NCI-H446 (cell line): ENCODE measurements at places on chromosomes 7 and 10.

DNA sequence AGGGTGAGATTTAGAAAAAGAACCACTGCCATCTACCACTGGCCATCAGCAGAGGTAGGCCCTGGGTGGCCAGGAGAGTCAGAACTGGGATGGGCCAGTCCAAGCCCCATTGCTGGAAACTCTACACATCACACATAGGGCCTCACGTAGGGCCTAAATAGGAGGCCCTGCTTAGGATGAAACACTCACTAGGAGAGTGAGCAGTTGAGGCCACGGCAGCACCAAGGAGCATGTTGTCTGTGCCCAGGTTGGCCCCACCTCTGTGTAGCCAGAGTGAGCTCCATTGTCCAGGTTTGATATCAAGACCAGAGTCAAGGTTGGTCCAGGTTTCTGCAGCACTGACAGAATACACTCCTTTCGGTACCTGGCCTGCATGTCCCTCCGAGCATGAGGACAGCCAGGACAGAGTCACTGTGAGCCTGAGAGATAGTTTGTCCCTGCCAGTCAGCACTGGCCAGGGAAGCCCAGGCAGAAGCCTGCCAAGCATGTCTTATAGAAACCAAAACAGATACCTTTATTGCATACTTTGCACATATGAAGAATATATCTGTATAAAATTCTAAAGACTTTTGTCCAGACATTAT lies 77.9 kb upstream of the CAMK2B start:
- no peak for DNase-seq

- DNase-seq = no peak
Measured at GRCh38 chr10:77539147-77539935, 98.3 kb downstream of the KCNMA1 start.

- DNase-seq = no peak
Measured at GRCh38 chr7:16270844-16271243, 150.5 kb downstream of the CRPPA start.

DNA sequence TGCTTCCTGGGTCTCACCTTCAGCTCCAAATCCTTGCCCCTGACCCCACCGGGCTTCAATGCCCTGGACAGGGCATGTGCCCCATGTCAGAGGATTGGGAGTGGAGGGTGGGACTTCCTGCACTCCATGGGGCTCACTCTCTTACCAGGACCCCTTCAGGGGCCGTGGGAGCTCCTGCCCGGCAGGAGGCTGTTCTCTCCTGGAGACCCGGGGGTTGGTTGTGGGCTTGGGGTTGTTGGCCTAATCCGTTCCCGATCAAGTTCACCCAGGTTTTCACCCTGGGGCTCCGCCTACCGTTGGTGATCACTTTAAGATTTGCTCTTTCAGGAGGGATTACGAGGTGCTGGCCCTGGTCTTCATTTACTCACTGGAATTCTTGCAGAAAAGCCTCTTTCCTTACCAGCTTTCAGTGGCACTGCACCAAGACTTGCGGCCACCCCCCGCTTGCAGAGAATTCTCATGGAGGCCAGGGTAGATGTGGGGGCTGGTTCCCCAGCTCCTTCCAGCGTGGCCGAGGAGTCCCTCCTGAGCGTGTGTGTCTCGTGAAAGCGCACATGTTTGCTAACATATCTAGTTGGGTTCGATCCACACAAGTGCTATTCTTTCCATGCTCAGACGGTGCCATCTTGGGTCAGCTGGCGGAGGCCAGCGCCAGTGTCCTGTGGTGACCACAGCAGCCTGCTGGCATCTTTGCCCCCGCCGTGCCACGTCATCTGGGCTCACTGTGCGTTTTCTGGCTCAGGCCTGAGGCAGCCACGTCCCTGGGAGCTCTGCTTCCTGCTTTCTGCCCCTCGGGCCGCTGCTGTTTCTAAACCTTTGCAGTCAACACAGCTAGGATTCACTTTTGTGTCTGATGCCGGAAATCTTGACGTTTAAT lies 15.6 kb downstream of the PWWP2B start:
- no peak for DNase-seq

GRCh38 chr7:132666774-132667172 lies 90.5 kb upstream of the PLXNA4 start:
- DNase-seq = no peak

DNA sequence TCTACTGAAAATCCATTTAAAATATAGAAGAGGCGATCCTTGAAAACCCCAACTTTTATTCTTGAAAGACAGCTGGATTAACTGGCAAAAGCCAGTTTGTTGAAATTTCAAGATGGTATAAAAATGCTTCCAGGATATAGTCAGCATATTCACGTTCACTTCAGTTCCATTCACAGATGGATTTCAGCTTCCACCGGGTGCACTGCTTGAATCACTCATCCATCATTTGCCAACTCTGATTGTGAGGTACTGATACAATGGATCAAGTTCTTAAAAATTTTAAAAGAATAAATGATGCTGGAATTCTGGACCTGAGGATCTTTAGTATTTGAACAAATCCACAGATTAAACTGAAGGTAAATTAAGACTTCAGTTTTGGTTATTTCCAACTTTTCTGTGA lies 2.4 kb downstream of the PURB start:
- no peak for DNase-seq

DNA sequence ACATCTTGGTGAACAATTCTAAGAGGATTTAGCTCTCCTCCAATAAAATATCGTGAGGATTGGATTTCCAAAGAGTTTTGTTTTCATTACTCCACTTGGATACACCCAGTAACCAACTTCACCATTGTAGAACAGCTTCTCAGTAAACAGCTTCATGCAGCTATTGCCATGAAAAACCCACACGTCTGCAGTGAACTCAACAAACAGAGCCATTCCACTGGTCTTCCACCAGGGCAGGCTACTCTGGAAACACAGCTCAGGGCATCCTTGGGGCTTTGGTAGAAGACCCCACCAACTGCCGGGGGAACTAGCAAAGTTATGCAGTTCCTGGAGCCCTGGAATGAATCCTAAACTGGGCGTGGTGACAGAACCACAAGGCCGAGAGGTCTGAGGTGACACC lies 77.4 kb downstream of the CALN1 start:
- DNase-seq = no peak

DNA sequence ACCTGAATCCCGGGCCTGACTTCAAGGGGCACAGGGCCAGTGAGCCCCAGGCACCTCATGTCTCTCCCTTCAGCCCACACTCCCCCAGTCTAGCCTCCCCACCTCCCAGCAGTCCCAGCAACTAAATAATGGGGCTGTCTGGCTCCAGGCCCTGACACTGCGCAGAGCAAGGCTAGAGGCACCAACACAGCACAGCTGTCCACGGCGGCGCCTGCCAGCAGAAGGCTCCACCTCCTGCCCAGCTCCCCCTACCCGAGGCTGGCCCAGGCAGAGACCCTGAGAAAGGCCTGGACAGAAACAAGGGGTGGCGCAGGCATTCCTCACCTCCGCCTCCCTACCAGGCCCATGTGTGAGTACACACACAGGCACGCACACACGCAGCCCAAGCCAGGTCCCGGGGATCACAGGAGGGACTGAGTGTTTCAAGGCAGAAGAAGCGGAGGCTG lies 6.1 kb downstream of the KCNH2 start:
- DNase-seq = peak; percentile 72

- DNase-seq = peak; percentile 31
Measured at GRCh38 chr10:133357285-133358161, at the start of gene FUOM. TSS of gene FUOM (minus strand) at chr10:133358019. CDS start at chr10:133358007, 12 bp downstream.

- no peak for DNase-seq
Measured at GRCh38 chr10:44895280-44895679, 15.9 kb upstream of the TMEM72 start.

DNA sequence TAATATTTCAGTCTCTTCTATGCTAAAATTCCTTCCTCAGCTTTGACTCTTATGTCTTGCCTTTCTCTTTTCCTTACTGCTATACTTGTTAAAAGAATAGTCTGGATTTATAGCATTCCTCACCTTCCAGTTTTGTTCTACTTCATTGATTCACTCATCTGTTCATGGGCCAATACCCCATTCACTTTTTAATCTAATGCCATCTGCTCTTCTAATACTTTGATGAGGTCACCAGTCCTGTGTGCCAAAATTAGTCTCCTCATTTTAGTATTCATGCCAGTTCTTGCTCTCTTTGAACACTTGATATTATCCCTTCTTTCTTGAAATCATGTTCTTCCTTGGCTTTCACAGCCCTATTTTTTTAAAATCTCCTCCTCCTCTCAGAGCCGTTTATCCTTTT lies 19.3 kb downstream of the STK17A start:
- DNase-seq = peak; percentile 94

DNA sequence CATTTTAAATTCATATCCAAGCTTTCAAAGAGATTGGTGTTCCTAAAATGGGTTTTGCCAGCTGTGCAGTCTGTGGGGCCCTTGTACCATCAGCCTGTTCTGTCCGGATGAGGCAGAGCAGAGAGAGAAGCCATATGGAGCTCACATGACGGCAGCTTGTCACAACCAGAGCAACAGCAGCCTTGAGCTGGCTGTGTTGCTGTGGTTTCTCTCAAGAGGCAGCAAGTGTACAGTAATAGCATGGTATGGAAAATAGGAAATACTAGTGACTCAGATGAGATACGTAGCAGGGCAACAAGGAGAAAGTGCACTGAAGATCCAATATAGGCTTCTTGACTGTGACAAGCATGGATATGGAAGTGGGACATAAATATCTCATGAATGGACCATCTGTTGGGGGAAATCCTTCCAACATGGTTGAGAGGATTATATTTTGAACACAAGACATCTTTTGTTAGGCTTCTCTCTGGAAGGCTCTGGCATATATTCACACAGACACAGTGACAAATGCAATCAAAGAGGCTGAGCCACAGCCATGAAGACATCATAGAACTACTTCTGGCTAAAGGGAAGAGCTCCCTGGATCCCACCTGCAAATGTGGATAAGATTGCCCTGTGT lies 251.0 kb upstream of the TAC1 start:
- DNase-seq = no peak

DNA sequence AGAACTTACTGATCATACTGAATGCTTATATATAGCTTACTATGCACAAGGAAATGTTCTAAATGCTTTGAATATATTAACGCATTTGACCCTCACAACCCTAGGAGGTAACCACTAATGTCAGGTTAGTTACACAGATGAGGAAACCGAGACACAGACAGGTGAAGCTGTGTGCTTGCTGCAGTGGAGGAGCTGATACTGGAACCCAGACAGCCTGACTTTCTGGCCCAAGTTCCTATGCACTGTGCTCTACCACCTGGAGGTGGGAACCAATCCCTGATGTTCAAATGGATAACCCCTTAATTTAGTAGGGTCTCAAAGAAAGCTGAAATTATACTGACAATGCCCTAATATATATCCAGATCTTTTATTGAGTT lies 119.6 kb downstream of the SORBS1 start:
- DNase-seq = no peak

GRCh38 chr10:79159785-79160184 lies 91.0 kb downstream of the ZMIZ1 start:
- no peak for DNase-seq

GRCh38 chr10:112951359-112952281 lies 1.6 kb downstream of the TCF7L2 start:
- DNase-seq = no peak

GRCh38 chr7:92205987-92206386 lies 27.0 kb upstream of the LRRD1 start:
- DNase-seq = no peak

- DNase-seq = no peak
Measured at GRCh38 chr10:117262291-117262902, 21.5 kb downstream of the SLC18A2 start.

DNA sequence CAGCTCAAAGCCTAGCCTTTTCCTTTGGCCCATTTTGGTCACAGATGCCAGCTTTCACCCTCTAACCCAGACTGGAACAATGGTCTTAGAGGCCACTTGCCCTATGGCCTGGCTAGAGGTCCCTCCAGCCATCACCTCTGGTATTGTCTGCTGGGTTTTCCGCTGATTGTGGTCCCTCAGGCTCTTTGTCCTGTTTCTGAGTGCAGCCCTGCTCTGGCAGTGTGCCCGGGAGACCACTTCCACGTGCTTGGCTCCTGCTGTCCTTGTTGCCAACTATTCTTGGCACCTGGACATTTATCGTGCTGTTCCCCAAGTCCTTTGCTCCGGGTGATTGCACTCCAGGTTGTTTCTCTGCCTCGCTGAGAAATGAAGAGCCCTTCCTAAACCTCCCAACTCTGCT lies 53.3 kb upstream of the FAM180A start:
- peak; percentile 48 for DNase-seq

DNA sequence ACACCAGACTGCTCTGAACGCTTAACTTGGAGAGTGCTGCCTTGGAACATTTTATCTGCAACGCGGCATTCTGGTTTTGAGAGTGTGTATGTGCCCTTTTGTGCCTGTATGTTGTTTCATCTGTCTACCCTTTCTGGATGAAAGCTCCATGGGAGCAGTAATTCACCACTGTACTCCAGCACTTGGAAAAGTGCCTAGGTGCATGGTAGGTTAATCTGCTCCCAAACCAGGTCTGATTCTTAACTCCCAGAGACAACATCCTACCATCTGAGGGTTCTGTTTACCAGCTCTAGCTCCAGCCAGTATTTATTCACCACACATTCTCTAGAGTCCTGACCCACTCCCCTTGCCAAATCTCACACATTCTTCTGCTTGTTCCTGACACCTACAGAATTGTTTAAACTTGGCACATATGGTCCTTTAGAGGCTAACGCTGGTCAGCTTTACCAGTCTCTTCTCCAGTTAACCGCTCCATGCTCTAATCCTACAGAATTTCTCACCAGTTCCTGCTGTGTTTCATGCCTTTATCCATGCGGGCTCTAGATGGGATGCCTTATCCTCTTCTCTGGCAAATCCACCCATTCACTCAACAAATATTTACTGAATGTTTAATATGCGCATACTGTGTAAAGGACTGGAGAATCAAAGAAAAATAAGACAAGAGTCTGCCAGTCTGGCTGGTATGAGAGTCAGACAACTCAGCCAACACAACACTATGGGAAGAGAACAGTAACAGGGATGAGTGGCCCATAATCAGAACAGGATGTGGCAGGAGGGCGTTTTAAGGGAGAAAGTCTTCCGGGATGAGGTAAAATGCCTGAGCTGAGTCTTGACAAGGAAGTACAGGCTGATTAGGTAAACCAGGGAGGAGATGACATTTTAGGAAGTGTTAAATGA lies 46.3 kb downstream of the MTPN start:
- DNase-seq = peak; percentile 20

GRCh38 chr10:5518143-5518542 lies 6.6 kb upstream of the CALML3 start:
- DNase-seq = no peak
